ENCODE measurements at places on chromosomes 1 and 21.

GRCh38 chr1:229693129-229693900 is 67.3 kb downstream of the URB2 start:
- DNase-seq: no peak

GRCh38 chr1:220001095-220001501 is 45.2 kb downstream of the EPRS1 start:
- no peak for DNase-seq

DNA sequence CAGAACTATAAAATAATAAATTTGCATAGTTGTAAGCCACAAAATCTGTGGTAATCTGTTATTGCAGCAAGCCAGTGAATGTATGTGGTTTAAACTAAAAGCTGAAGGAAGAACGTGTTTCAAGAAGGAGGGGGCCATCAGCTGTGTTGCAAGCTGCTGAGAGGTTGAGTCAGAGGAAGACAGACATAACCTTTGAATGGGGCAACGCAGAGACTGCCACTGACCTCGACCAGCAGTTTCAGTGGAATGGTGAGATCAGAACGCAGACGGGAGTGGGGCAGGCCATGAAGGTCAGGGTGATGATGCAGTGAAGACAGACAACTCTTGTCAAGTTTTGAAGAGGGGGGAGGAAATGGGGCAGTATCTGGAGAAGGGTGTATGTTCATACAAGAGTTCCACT is 23.2 kb upstream of the QSOX1 start:
- DNase-seq: no peak

- no peak for DNase-seq
Observed at GRCh38 chr1:228174482-228175315, 9.1 kb downstream of the IBA57 start.

GRCh38 chr1:212920246-212920645 is 30.1 kb upstream of the VASH2 start:
- no peak for DNase-seq

GRCh38 chr1:154818911-154819310 is 51.2 kb downstream of the KCNN3 start:
- DNase-seq: no peak

- DNase-seq: no peak
Observed at GRCh38 chr1:225772848-225773247, 4.8 kb upstream of the SRP9 start.

Measured in activated T-cell treated with anti-CD3 and anti-CD28 coated beads for 4 hours (primary cell).